ENCODE measurements at places on chromosomes 12 and 14. TPM values are rescaled to one million over a fixed set of nuclear protein-coding genes. Genes with fewer than 3 reads are reported as not detected.

DNA sequence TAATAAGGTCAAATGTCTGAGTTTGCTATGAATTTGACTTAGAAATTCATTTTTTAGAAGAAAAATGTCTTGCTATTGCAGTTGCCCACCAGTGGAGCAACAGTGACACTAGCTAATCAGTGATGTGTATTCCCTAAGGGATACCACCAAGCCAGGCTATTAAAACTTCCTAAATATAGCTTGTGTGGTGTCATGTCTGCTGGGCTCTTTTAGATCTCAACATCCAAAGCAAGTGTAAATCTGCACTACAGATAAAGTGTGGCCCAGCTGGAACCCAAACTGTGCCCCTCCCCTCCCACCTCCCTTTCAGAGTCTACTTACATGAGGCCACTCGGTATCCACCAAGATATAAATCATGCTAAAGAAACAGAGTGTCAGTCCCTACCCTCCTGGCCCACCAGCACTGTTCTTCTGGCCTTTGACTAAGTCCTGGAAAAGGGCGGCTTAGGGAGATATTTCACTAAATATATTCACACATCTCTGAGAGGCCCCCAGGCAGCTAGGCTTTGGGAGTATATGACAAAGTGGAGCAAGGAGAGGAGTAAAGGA, 53.8 kb downstream of the SLC35F4 start:
- DNase-seq = no peak

- DNase-seq = peak; percentile 71
These were observed 33.6 kb upstream of the HNF1A start for GRCh38 chr12:120944645-120945217.

GRCh38 chr12:31323391-31324115, 2.4 kb downstream of the SINHCAF start:
- no peak for DNase-seq

DNA sequence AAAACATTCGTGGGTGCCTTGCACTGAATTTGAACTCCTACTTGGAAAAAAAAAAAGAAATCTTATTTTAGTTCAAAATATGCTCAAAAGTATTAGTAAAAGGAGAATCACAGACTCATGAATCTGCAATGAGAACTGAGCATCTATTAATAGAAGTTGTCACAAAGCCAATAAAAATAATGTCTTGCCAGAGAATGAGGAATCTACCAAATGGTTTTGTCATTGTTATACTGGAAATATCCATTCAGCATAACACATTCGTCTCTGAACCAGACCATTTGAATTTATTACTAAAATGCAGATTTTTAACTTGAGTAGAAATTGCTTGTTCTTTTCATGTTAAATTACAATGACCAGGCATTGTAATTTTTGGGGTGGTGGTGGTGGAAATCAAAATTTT, 11.6 kb upstream of the PTPRB start:
- DNase-seq = no peak

DNA sequence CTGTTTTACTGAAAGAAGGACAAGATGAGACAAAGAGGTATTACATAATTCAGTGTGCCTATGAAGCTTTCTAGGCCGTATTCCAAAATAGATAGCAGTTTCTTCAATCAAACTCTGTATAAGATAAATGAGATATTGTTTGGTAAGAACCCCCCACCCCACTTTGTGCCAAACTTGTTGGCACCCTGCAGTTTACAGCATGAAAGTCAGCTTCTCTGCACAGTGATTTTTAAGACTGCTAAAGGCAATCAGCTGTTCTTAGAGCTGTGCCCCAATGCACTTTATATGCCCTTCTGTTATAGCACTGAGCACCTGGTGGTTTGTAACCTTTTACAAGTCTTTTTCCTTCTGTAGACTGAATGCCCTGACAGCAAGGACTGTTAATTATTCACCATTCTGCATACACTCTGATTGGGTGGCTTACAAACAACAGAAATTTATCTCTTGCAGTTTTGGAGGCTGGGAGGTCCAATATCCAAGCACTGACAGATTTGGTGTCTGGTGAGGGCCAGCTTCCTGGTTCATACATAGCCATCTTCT, 76.7 kb downstream of the ANO4 start:
- DNase-seq = no peak

DNA sequence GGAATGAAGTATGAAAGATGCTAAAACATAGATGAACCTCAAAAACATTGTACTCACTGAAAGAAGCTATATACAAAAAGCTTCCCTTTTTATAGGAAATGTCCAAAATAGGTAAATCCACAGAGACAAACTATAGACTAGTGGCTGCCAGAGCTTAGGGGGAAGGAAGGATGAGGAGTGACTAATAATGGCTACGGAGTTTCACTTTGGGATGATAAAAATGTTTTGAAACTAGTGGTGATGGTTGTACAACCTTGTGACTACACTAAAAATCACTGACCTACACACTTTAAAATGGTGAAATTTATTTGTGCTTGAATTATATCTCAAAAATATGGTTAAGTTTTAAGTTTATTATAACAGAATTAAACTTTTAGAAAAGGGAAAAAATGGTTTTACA, 37.1 kb upstream of the AMN1 start:
- no peak for DNase-seq

- no peak for DNase-seq
These were observed 3.5 kb upstream of the HOXC6 start for GRCh38 chr12:54024581-54025305.

GRCh38 chr12:102376181-102376747, 104.1 kb downstream of the IGF1 start:
- DNase-seq = no peak

GRCh38 chr12:49410818-49411217, 43.6 kb downstream of the SPATS2 start:
- DNase-seq = no peak

GRCh38 chr12:92208613-92209121, 63.0 kb upstream of the BTG1 start:
- DNase-seq = no peak

DNA sequence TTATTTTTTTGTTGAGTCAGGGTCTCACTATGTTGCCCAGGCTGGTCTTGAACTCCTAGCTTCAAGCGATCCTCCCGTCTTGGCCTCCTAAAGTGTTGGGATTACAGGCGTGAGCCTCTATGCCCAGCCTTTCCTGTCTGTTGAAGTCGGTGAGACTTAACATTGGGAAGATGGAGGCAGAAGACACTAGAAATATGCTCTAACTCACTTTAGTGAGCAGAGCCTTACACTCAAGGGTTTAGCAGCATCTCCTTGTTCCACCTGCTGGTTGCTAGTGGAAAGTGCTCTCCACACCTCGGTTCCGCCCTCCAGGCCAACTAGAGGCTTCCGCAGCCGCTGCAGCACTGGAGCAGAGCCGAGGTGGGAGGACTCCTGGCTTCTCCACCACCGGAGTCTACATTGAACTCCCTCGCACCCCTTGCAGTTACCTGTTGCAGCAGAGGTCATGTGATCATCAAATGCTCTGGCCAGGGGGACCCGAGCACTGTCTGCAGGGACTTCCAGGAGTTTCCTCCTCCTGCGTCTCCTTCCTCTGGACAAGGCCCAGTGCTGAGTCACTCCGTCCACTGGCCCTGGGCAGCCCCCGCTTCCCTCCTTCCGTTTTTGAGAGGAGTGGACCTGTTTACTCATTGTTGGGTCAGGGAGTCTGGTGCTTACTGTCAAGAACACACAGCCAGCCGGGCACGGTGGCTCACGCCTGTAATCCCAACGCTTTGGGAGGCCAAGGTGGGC, 9.4 kb upstream of the HVCN1 start:
- DNase-seq = no peak

DNA sequence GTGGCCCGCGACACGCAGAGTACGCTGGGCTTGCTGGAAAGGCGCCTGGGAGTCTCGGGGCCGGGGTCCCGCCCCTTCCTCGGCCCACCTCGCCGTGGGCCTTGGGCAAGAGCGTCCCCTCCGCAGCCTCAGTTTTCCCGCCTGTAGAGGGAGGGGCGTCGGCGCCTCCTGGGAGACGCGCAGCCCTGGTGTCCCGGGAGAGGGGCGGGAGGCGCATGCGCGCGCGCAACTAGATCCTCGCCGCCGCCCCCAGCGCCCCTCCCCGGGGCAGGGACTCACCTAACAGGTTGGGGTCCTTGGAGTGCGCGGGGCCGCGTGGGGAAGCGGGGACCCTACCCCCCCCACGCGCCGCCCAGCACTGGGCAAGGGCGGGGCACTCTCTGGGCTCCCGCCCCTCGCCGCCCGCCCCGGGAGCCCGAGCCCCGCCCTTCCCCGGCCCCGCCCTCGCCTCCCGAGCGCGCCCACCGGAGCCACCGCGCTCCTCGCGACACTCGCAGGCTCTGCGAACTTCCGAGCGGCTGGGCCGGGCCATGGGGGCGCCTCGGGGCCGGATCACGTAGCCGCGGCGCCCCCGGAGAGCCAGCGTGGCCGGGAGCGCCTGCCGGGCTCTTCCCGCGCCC, at the start of gene KIF26A:
Gene KIF26A (plus strand): TSS at position 490 of the 620 bp plus-strand sequence. CDS start 136 bp downstream, outside the sequence.
- peak; percentile 96 for DNase-seq

DNA sequence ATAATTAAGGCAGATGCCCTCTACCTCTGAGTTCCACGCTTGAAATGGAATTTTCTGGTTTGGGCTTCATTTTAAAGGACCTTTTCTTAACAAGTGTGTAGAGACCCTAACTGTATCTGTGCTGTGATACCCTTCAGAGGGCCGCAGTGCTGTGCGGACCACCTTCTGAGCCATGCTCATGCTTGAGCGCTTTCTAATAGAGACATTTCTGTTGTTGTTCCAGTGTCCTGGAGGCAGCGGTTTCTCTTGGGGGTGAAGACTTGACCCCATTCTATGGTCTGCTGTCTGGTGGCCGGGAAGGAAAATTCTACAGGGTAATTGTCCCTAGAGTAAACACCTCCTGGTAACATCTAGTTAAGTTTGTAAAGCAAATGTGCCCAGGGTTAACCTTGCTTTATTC, 46.7 kb upstream of the BCL7A start:
- DNase-seq = no peak

- DNase-seq = no peak
These were observed 9.1 kb downstream of the NCOR2 start for GRCh38 chr12:124558313-124558712.

- DNase-seq = no peak
These were observed 216.5 kb downstream of the SLC38A4 start for GRCh38 chr12:46609273-46609623.

DNA sequence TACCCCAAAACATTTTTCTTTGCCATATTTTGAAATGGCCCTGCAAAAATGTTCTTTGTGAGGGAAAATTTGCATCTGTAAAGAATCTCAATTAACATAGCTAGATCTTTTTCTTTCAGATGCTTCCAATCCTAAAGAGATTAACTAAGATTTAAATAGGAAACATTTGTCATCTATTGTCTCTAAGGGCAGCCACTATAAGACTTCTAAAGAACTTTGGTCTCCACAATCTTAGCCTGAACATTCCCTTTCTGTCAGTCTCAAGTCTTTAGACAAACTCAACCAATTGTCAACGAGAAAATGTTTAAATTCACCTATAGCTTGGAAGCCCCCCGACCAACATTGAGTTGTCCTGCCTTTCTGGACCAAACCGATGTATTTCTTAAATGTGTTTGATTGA, 71.1 kb upstream of the RASSF8 start:
- DNase-seq = no peak

- DNase-seq = no peak
These were observed 31.4 kb upstream of the SOX5 start for GRCh38 chr12:23980826-23981225.

DNA sequence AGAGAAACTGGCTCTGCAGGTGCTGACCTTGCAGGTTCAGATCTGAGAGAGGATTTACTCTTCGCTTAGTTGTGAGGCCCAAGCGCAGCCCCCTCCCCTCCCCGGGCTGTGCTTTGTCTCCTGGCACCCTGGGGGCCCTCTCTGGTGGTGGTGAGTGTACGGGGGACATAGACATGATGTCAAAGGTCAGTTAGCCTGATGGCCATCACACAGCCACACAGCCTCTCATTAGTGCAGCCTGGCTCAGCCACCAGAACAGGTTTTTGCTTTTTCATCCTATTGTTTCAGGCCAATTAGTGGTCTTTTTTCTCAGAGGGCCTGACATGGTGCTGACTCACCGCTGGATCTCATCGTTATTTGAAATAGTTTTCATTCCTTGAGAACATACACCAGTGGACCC, 437.9 kb downstream of the AACS start:
- no peak for DNase-seq

GRCh38 chr12:129902371-129903091, 1.3 kb downstream of the TMEM132D start:
- no peak for DNase-seq

- DNase-seq = peak; percentile 26
These were observed 238.8 kb upstream of the RGS6 start for GRCh38 chr14:71693381-71693780.

DNA sequence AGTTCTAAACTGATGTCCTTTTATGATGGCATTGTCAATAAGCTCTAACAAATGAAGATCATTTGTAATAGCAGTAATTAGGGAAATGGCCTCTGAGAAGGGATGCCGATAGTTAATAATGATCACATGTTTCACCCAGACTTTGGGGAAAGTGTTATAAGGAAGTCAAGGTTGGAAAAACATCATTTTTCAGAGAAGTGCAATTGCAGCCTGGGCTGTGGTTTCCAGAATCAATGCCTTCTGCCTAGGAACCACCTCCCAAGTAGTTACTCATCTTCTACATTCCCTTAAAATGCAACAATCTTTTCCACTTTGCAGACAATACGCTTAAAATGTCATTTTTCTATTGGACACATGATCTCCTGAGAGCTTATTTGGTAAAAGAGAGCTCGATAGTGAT, 879 bp downstream of the EDDM3A start:
- no peak for DNase-seq

GRCh38 chr12:50554651-50555050, 49.9 kb downstream of the DIP2B start:
- DNase-seq = no peak

The PRB2 gene
- not detected for polyA plus RNA-seq

The GPATCH2L gene
- 28.5 TPM for polyA plus RNA-seq

The KRT73 gene
- polyA plus RNA-seq = not detected

The SLC25A47 gene
- not detected for polyA plus RNA-seq

The TPPP2 gene
- not detected for polyA plus RNA-seq

The WSCD2 gene
- polyA plus RNA-seq = 0.05 TPM

The TPH2 gene
- not detected for polyA plus RNA-seq

The CMKLR1 gene
- polyA plus RNA-seq = 0.31 TPM

The CD163L1 gene
- 0.41 TPM for polyA plus RNA-seq

The GMFB gene
- 9.4 TPM for polyA plus RNA-seq

The IRAK3 gene
- polyA plus RNA-seq = not detected

The NFATC4 gene
- 24.9 TPM for polyA plus RNA-seq

The SLC24A4 gene
- 0.13 TPM for polyA plus RNA-seq
